ENCODE measurements at places on chromosomes 7 and 10.

DNA sequence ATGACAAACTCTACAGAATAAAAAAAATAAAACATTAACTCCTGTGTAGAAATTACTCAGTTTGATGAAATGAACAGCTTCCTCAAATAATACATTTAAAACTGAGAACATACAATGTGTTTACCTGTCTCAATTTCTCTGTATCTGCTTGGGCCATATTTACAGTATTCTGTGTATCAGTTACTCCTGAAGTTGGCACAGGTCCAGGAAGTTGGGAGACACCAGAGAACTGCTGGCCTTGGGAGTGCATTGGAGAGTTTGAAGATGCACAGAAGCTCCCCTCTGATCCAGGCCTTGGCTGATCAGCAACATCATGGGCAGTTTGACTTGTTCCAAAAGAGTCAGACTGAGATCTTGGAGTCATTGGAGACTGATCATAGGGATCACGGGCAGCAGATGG lies 155.1 kb downstream of the GALNT11 start:
- no peak for DNase-seq

- no peak for DNase-seq
Measured at GRCh38 chr10:45040921-45041542, 40.3 kb downstream of the ZNF22 start.

DNA sequence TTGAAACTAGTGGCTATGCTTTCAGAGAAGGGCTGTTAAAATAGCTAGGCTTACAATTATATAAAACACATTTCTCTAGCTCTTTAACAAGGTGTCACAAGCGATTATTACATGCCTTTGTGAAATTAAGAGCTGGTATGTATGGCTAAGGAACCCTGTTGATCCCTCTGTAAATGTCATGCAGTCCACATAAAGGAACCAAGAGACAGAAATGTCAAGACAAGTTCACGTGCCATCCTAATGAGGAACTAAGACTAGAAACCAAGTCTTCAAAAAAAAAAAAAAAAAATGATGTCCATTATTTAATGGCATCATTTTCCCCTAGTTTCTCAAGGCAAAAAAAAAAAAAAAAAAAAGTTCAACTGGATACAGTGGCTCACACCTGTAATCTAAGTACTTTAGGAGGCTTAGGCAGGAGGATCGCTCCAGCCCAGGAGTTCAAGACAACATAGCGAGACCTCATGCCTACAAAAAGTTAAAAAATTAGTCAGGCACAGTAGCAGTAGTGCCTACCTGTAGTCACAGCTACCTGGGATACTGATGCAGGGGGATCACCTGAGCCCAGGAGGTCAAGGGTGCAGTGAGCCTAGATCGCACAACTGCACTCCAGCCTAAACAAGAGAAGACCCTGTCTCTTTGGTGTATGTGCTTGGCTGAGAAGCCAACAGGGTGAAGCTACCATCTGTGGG lies 63.4 kb downstream of the SRPK2 start:
- DNase-seq: no peak

GRCh38 chr10:104824380-104825006 lies 183.4 kb downstream of the SORCS3 start:
- DNase-seq: no peak

GRCh38 chr10:5894873-5895272 lies 4.8 kb downstream of the FBH1 start:
- DNase-seq: no peak

DNA sequence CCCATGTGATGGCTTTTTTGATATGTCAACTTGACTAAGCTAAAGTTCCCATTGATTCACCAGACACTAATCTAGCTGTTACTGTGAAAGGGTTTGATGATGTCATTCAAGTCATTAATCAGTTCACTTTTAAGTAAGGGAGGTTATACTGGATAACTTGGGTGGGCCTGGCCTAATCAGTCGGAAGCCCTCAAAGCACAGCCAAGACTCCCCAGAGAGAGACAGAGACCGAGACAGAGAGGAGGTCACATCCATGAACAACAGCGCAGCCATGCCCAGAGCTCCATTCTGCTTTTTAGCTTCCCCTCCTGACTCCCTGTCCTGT lies 103.4 kb downstream of the TRIL start:
- DNase-seq: no peak

DNA sequence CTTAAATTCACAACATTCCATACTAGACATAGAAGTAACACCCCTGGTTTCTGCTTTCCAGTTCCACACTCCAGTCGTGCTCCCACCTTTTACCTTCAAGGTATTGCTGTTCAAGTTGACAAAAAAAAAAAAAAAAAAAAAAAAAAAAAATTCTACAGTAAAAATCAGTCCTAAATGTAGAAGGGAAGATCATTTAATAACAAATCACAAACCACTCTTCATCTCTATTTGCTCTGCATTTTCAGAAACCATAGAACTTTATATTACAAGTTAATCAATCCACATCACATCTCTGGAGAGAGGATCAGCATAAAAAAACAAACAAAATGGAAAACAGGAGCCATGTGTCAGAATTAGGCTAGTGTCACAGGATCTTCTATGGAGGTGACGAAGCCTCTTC lies 206.3 kb upstream of the KLF14 start:
- no peak for DNase-seq

- no peak for DNase-seq
Measured at GRCh38 chr7:29471444-29472138, 92.0 kb upstream of the PRR15 start.

DNA sequence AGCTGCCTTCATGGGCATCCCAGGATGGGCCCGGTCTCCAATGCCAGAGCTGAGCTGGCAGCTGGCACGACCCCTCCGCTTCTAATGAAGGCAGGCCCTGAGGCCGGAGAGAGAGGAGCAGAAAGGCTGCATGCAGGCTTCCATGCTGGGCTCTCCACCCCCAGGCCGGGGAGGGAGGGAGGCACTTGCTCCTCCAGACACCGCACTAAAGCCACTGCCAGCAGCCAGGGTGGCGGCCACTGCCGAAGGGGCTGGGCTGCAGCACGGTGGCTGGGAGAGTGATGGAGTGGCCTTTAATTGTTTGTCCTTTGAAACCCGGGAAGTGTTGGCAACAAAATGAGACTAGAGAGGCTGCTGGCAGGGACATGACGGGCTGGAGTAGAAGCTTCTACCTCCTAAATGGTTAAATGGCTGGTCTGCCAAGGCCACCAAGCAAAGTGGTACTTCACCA lies 236.5 kb downstream of the SKAP2 start:
- DNase-seq: no peak

GRCh38 chr10:90088024-90088317 lies 386.6 kb downstream of the KIF20B start:
- no peak for DNase-seq

- DNase-seq: no peak
Measured at GRCh38 chr7:139099172-139099947, 10.2 kb downstream of the ZC3HAV1 start.

DNA sequence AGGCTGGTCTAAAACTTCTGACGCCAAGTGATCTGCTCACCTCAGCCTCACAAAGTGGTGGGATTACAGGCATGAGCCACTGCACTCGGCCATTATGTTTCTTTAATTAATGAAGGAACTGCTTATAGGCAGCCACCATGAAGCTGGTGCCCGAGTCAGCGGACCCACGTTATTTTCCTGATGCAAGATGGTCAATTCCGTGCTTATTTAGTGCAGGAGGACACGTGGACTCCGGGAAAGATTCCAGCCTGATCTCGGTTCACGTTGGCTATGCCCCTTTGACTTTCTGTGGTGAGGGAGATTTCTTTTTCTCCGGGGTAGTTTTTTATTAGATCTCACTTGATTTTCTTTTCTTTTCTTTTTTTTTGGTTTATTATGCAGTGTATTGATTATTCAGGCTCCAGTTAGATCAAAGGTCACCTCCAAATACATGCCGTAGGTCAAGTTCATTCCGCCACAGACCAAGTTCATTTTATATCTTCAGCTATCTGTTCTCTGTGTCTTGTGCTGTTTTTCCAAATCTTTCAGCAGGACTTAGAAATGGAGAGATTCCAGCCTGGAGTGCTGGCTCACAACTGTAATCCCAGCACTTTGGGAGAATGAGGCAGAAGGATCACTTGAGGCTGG lies 8.3 kb downstream of the CAMK1D start:
- no peak for DNase-seq

GRCh38 chr7:142696456-142697179 lies 52.7 kb upstream of the PRSS1 start:
- DNase-seq: no peak

- DNase-seq: no peak
Measured at GRCh38 chr10:44581996-44582395, 197.1 kb upstream of the CXCL12 start.

DNA sequence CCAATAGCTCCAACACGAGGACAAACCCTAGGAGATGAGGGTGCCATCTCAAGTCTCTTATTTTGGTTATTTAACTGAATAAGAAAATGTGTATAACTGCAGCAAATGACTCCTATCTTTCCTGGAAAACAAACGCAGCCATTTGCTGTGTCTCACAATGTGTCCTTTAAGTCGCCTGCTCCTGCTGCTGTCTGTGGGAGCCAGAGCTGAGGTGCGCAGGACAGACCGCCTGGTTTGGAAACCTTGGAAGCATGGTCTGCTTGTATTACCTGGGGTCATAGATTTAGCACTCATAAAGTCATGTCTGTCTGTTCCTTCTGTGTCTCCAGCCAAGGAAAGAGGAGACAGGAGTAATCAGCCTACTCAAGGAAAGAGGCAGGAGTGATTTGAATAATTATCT lies 760.2 kb downstream of the GRID1 start:
- no peak for DNase-seq

DNA sequence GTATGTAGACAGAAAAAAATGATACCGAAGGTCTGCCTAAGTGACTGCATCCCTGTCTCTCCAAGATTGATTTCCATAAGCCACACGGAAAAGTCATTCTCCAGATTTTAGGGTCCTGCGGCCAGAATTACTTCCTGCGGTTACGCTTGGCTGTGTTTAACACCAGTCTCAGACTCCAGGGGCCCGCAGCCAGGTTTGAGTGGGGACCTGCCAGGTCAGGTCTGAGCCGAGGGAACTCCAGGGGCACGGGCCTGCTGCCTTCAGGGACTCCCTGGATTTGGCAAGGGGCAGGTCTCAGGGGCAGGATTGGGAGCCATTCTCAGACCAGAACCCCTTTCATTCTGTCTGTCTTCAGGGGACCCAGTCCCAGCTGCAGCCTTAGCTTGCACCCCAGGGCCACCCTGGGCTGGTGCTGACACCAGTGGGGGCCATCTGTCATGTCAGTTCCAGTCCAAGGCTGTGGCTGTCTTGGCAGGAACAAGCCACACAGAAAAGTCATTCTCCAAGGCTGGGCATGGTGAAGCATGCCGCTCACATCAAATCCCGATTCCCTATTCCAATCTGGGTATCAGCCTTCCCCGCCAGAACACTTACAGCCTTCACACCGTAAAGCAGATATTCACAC lies 39.0 kb downstream of the TMEM120A start:
- no peak for DNase-seq

GRCh38 chr7:47557694-47558670 lies 23.9 kb downstream of the TNS3 start:
- no peak for DNase-seq

- no peak for DNase-seq
Measured at GRCh38 chr10:14124941-14125340, 205.8 kb downstream of the FRMD4A start.

- DNase-seq: no peak
Measured at GRCh38 chr7:47901542-47901941, 46.7 kb downstream of the PKD1L1 start.

GRCh38 chr7:108285003-108285368 lies 154.8 kb upstream of the LAMB4 start:
- no peak for DNase-seq

DNA sequence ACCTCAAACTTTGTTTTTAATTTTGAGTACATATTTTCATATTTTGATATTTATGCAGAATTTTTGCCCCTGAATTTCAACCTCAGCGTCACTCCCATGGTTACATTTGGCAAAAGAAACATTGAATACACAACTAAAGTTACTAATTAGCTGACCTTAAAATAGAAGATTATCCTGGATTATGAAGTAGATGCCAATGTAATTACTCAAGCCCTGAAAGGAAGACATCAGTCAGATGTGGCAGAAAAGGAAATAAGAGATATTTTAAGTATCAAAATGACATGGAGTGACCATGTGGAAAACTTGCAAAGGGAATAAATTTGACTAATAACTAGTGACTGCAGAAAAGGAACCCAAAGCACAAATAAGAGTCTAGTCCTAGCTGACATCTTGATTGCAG lies 701.3 kb upstream of the KCND2 start:
- no peak for DNase-seq

GRCh38 chr7:124086843-124087242 lies 54.0 kb upstream of the TMEM229A start:
- DNase-seq: no peak

DNA sequence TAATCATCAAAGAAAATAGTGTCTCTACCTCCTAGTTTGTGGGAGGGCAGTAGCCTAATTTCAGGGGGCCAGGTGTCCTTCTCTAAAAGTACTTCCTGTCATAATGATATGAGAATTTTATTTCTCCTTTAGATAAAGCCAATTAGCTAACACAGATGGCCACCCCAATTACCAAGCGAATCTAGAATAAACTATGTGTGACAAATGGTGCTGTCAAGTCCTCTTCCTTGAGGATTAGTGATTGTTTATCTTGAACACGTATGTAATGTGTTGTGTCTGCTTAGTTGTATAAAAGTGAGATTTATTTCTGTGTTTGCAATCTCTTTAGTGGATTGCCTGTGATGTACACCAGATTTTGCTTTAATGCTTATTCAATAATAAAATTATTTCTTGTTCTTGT lies 1120.0 kb downstream of the SORCS1 start:
- no peak for DNase-seq

DNA sequence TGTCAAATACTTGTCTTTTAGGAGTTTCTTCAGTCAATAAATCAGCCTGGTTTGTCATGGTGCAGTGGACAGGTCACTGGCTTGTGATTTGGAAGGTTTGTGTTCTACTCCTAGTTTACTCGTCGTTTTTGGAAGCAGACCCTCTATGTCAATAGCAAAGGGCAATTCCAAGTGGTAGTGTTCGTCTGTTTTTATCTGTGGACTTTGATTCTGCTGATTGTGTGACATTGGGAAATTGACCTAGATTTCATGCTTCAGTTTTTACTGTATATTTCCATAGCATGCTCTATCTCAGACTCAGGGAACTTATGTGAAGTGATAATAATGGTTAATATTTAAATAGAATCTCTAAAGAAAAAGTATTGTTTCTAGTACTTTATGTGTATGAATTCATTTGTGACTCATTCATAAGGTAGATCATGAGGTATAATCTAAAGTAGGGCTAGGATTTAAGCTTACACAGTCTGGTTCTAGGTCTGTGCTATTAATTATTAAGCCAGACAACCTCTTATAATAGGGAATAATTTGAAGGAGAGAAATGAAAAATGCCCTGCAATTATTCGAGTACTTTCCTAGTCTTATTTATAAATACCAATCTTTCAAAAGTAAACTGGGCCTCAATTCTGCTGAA lies 198.1 kb downstream of the REEP3 start:
- DNase-seq: no peak

- no peak for DNase-seq
Measured at GRCh38 chr10:100339236-100339635, 7.8 kb upstream of the SCD start.

GRCh38 chr10:12561720-12562119 lies 212.4 kb downstream of the CAMK1D start:
- DNase-seq: no peak
